ENCODE measurements at places on chromosomes 12 and 14. TPM values are rescaled to one million over a fixed set of nuclear protein-coding genes. Genes with fewer than 3 reads are reported as not detected.

DNA sequence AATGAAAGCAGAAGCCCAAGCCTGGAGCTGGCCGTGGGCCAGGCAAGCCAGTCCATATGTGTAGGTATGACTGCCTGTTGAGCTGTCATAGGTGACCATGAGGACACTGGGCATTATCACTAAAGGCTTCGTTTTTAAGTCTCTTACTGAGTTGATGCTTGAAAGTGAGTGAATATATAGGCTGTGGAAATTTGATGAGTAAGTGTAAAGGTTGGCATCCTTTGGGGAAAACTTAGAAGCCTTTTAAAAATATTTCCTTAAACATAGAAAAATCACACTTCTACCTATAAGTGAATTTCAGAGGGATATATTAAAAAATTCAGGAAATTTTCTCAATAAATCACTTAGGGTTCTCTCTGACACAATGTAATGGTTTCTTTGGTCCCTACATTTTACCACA lies 396.5 kb downstream of the FOXG1 start:
- DNase-seq, result no peak

DNA sequence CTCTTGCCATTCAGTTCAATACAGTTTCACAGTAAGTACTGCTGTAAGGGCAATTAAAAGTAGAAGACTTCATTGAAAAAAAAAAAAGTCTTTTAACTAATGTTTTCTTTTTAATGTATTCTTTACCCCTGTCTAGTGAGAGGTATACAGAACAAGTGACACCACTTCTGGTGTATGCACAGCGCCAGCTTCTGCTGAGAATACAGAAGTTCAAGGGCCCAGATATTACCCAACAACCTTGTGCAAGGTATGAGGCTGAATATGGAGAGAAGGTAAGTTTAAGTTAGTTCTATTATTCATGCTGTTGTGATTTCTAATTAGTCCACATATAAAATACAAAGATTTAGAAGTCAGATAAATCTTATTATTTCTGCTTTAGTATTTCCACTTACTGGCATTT lies 168.7 kb downstream of the CFAP54 start:
- DNase-seq, result no peak

GRCh38 chr12:58655375-58655774 lies 264.9 kb downstream of the LRIG3 start:
- DNase-seq, result no peak

Gene CLEC4A
- total RNA-seq, result 2.1 TPM
